Frontal cortex (tissue), 4 donors: ENCODE measurements at places on chromosomes 3 and 15.

DNA sequence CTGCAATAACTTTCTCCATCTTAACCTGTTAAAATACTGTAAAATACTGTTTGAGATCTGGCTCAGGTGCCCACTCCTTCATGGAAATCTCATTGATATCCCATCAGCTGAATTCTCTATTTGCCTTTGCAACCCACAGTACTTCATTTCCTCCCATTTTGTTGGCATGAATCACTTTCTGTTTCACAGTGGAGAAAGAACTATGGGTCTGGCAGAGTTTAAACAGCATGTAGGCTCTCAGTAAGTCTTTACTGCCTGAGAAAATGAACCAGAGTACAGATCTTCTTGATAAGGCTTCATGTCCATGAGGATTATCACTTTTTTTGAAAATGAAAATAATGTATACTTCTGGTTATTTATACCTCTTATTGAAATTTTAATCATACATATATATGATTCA lies 245.9 kb downstream of the NAALADL2 start:
- no peak for DNase-seq

DNA sequence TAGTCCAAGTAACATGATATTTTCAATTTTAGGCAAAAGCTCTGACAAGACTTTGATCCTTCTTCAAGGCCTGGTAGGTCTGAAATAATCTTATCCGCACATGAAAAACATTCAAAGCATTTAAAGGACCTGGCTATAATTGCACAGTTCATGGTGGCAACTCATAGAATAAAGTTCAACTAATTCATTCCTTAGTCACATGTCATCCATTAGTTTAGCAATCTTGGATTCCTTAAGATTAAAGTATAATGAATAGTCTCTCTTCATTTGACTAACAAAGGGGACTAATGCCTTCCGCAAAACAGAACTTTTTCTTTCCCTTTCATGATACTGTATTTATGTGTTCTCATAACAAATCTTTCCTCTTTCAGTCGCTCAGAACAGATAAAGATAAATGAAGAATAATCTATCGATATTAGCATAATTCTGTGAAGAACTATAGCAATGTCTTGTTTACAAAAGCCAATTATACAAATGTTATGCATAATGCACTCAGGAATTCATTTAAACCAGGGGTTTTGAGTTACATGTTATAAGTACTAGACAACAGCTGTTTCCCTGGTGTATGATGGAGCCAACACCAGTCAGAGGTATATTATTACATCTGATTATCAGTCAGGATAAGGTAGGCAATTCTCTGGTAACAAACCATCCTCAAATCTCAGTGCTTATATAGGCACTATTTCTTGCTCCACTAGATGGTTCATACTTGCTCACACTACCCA lies 172.5 kb downstream of the POTEB3 start:
- no peak for DNase-seq

DNA sequence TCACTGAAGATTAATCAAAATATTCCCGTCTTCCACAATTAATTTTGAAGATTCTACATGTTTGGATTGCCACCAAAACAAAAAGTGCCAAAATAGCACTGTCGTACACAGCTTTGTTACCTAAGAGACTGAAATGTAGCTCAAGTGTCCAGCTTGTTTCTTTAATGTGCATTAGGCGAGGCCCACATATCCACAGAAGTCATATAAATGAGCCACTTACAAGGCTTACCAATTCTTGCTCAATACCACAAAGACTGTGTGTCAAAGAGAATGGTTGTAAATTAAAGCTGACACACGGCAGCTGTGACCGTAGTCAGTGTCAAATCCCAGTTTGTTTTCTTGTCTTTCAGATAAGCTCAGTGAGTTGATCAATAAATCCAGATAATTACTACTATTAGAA lies 639.4 kb upstream of the TBL1XR1 start:
- no peak for DNase-seq

- peak; percentile 41 for DNase-seq
These were observed 22.9 kb downstream of the ANP32A start for GRCh38 chr15:68797599-68798345.

DNA sequence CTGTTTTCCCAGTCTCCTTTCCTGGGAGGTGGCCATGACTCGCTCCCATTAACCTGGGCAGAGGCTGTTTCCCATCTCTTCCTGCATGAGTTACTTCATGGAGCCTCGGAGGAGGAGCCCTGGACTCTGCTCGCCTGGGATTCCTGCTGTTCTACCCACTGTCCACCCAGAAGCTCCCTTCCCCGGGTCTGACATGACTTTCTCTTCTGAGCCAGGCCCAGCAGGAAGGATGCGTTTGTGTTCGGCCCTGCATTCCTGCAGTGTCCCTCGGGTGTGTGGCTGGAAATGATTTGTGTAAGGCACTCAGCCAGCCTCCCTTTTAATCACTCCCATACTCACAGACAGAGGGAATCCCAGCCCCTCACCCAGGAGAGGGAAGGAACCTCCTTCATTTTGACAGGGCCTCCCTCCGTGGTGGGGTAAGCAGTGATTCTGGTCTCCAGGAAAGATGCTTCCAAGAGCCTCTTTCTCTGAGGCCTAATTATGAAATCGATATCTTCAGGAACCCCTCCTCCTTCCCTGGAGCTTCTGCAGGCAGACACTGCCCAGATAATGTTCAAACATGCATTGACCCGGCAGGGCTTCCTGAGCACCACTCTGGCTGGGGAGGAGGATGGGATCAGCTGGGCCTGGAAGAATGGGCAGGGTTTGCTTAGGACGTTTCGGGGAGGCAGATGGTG lies 41.6 kb upstream of the DLG1 start:
- no peak for DNase-seq

DNA sequence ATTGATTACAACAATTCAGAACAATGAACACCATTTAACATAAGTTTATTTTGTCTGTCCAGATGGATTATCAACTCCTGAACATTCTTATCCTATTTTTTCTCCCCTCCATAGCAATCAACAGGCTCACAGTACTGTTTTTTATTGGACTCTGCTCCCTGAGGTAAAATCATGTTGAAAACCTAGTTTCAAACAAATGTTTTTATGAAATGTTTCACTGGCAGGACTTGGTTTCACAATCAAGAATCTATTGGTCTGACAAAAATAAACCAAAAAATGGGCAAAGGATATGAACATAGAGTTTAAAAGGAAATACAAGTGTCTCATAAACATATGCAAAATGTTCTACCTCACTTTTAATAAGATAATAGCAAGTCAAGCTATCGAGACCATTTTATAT lies 2.6 kb upstream of the MYRIP start:
- no peak for DNase-seq

DNA sequence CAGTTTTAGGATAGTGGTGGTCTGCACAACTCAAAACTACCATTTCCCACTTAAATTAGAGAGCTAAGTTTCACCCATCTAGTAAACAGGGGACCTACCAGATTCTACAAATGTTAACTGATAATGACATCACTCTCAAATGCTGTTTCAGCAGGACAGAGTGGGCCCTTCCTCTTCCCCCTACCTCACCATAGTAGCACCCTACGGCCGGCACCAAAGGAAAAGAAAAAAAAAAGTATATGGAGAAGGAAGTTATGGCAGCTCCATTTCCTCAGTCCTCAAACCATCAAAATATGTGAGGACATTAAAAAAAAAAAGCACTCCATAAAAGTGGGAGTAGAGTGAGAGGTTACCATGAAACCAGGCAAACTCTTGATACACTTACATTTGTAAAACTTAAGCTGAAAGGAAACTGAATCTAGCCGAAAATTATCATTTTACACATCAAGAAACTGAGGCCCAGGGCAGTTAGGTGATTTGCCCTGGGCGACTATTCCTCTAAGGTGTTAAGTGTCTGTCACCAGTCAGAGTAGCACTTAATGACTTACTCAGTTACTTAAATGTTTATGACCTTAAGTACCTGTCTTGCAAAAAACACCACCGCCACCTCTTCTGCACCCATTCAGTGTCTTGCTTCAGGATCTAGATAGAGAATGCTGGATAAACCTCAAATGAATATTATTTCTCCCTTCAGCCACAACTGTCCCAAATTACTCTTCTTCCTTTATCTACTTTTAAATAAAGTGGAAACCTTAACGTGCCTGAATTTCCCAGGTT lies 2.7 kb downstream of the MSL2 start:
- no peak for DNase-seq

GRCh38 chr15:78399091-78399490 lies 38.9 kb upstream of the IREB2 start:
- no peak for DNase-seq

DNA sequence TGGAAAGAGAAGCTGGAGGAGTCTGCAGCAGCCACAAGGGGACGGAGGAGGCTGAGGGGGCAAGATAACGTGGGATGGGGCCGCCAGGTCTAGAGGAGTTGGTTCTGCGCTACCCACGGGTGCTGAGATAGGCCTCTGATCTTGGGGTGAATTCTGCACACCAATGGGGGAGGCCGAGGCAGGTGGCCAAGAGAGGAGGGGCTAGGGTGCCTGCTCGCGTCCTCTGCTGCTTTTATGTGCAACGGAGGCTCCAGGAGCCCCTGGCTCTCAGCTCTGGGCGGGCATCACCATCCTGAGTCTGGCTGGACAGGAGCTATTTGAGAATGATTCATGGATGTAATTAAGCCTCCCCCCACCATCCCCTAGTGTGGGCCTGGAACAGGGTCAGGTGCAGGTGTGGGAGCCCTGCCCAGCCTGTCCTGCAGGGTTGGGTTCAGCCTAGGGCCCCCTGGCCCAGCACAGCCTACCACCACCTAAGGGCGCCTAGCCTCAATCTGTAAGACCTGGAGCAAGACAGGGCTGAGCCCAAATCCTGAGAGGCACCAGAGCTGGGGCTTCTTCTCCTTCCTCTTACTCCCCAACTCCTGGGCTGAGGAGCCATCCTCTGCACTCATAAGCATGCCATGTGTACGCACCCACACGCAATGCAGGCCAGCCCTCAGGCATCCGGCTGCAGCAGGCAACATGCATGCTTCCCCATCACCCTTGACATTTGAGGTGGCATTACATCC lies 32.3 kb upstream of the SEMA3F start:
- DNase-seq: no peak

DNA sequence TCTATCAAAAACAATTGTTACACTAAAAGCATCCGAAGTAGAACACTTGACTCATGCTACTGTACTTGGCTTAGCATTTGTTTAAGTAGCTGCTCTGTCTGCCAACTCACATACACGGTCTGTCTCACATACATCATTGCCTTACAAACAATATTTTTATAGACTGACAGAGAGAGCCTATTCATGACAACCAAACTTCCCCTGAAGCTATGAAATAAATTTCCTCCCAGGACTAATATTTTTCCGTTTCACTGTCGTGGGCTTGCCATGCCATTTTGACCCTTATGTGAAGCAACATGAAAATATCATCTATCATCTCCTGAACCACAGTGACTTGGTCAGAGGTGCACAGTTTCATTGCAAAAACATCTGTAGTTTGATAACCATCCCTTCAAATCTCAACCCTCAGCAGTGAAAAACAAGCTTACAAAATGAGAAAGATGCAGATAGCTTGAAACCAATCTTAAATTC lies 66.5 kb upstream of the PYGO1 start:
- DNase-seq: no peak

DNA sequence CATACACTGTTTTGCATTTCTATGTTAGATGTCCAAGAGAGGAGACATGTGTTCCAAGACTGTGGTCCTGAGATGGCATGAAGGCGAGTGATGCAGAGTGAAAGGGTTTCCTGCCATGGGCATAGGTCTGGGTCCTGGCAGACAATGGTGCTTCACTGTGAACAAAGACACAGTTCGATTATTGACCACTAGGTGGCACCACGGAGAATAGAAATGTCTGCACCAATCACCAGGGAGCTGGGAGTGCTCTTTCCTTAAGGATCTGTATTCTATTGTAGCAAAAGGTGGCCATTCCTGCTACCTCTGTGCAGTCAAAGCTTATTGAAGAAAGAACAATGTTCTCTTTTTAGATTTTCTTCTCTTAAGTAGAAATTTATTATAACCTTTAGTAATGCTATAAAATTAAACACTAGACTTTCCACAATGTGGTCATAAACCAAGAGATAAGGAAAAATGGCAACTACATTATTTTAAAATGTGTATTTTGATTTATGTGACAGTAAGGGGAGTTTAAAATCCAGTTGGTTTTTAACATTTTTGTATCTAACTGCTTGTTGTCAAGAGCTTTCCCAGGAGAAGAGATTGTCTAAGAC lies 88.7 kb downstream of the GABRG3 start:
- DNase-seq: peak; percentile 14

- no peak for DNase-seq
These were observed 16.0 kb downstream of the NKIRAS1 start for GRCh38 chr3:23900744-23901143.

DNA sequence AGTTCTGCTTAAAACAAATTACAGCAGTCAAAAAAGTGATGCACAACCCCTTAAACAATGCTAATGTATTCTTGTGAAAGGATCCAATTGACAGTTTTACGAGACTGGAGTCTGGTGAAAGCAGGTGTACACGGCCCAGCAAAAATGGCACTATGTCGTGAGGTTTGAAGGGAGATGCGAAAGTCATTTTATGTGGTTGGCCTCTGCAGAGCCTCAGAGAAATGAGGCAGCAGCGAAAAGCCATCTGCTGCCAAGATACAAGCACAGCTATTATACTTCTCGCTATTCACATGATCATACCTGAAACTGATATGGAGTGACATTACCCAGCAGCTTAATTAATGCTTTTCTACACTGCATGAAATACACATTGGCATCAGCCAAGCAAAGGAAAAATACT lies 36.4 kb downstream of the MECOM start:
- no peak for DNase-seq

GRCh38 chr3:8608041-8608790 lies 36.4 kb downstream of the SSUH2 start:
- no peak for DNase-seq

GRCh38 chr15:90972133-90972532 lies 17.4 kb downstream of the RCCD1 start:
- DNase-seq: no peak

- no peak for DNase-seq
These were observed 34.7 kb downstream of the LEKR1 start for GRCh38 chr3:156860873-156861272.
